ENCODE measurements at places on chromosomes 3 and 15.
A peak's percentile ranks its signal among the peaks of the same experiment; 100 is the strongest.

DNA sequence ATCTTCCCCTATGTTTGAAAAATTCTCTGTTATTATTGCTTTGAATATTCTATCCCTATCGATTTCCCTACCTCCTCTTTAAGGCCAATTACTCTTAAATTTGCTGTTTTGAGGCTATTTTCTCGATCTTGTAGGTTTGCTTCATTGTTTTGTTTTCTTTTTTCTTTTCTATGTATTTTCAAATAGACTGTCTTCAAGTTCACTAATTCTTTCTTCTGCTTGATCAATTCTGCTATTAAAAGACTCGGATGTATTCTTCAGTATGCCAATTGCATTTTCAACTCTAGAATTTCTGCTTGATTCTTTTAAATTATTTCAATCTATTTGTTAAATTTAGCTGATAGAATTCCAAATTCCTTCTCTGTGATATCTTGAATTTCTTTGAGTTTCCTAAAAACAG is 144.0 kb upstream of the NANOGP8 start:
- no peak for DNase-seq

- no peak for DNase-seq
Measured at GRCh38 chr15:81516461-81516860, 142.4 kb upstream of the TMC3 start.

DNA sequence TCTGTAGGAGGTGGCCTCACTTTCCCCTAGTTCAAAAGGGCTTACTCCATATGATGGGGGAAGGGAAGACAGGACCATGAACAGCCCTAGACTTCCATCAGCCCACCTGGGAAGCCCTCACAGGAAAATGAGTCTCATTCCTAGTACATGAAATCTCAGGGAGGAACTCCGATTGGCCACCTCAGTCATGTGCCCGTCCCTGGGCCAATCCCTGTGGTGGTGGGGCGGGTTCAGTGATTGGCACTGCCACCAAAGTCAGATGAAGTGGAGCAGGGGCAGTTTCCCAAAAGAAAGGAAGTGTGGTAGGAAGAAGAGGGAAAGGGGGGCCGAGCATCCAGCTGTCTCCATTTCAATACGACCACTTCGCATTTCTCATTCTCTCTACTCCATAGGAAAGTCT is 25.9 kb upstream of the GP9 start:
- DNase-seq: no peak

DNA sequence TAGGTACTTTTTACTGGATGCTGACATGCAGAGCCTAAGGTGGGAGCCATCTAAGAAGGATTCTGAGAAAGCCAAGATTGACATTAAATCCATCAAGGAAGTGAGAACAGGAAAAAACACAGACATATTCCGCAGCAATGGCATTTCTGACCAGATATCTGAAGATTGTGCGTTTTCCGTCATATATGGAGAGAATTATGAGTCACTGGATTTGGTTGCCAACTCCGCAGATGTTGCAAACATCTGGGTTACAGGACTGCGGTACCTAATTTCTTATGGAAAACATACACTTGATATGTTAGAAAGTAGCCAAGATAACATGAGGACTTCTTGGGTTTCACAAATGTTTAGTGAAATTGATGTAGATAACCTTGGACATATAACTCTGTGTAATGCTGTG is 125.1 kb downstream of the PLCL2 start:
- no peak for DNase-seq

- DNase-seq: no peak
Measured at GRCh38 chr15:72141171-72142084, 23.2 kb downstream of the SENP8 start.

DNA sequence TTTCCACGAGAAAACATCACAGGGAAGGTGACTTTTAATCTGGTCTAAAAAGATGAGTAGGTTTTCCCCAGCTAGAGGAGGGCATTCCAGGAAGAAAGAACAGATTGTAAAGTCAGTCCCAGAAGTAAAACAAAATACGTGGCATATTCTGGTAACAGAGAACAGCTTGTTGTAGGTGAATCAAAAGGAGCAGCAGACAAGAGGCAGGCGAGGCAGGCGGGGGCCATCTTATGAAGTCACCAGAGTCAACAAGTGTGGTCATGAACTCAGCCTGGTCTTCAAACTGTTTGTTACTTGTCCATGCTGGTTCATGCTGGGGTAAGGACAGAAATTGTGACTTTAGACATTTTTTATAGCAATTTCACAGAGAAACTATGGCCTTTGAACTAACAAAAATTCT is 4.0 kb upstream of the POPDC2 start:
- DNase-seq: no peak

GRCh38 chr15:89098281-89098680 is 10.0 kb downstream of the ABHD2 start:
- no peak for DNase-seq

DNA sequence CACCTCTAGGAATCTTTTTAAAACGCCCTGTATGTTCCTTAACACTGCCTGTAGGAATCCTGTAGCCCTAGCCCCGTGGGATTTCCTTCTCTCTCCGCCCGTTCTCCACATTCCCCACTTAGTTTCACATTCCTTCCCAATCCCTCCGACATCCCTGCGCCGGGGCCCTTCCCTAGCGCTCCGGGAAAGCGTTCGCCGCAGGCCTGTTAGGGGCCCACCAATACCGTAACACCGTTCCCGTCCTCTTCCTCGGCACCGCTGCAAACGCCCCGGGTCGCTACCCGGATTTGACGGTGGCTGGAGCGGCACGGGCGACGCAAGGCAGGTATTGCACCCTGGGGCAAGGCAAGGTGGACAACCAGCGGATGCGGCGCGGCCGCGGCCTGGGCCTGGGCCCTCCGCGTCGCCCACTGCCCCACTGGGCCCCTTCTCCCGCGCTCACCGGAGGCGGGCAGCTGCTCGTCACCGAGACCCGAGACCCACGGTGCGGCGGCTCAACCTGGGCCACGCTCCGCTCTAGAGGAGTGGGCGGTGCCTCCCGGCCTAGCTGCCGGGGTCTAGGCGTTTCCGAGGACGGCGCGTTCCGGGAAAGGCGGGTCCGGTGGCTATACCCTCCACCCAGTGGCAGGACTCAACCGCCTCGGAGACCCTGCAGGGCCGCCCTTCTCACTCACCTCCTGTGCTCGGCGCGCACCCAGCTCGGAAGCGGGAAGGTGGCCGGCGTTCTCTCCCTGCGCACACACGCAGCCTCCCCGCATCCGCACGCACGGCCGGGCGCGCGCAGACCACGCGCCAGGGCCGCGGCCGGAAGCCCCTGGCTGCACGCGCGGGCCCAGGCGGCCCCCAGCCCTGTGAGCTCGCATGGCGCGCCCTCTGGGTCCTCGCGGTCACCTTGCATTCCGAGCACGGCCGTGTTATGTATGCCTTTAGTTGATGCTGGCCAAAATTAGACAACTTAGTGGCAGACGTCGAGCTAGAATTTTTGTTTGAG is at the start of gene B3GALNT1:
B3GALNT1 (minus strand) TSS at position 789 of the 991 bp plus-strand sequence. CDS start 18,595 bp downstream, outside the sequence.
- DNase-seq: peak; percentile 66

DNA sequence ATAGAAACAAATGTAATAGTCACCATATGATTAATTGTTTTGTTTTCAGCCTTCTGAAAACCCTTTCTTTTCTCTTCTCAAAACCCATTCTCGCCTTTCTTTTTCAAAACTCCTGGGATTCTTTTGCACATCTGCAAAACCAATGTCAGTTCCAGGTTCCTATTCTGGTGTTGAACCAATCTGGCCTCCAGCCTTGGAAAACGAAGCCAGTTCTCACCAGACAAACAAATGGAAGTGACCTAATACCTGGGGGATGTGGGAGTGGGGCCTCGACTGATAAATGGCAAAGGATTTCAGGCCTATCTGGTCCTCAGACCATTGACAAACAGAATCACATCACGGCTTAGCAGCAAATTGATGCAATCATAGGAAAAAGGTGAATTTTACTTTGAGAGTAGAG is 73.0 kb downstream of the COL8A1 start:
- no peak for DNase-seq

GRCh38 chr3:182702216-182702615 is 91.1 kb upstream of the ATP11B start:
- no peak for DNase-seq

- no peak for DNase-seq
Measured at GRCh38 chr3:116240261-116240660, 205.0 kb downstream of the LSAMP start.

DNA sequence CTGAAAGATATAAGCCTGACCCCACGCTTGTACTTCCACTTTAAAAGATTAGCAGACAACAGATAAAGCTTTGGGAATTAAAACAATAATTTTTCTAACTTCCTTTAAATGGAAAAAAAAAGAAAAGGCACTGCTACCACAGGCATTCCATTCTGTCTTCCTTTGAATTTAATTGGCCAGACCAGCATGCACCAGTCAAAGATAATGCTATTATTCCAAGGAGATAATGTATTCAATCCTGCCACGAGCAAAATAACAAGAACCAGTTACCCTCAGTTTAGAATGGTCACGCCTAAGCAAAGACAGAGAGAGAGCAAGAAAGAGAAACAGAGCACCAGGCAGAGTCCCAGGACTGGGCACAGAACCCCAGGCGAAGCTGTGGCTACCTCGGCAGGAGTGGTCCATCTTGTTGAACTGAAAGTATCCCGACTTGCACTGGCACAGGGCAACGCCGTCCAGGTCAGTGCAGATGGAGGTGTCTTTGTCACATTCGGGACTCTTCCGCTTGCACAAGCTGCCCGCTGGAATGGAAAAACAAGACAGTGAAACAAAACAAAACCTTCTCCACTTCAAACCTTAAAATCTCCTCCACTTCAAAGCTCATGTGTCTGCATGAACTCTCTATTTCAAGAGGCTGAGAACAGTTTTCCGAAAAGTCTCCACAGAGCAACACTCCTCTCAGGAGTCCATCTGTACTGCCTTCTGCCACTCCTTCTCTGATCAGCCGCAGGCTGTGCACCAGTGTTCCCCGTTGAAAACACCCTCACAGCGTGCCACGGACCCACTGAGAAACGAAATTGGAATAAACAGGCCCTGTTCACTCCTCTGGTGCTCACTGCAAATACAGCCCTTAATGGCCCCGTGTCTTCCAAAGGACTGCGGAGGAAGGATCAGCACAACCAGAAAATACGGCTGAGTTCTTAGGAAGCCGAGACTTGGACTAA is 58.2 kb downstream of the HEG1 start:
- no peak for DNase-seq

GRCh38 chr3:13119471-13120220 is 46.4 kb upstream of the IQSEC1 start:
- DNase-seq: no peak

DNA sequence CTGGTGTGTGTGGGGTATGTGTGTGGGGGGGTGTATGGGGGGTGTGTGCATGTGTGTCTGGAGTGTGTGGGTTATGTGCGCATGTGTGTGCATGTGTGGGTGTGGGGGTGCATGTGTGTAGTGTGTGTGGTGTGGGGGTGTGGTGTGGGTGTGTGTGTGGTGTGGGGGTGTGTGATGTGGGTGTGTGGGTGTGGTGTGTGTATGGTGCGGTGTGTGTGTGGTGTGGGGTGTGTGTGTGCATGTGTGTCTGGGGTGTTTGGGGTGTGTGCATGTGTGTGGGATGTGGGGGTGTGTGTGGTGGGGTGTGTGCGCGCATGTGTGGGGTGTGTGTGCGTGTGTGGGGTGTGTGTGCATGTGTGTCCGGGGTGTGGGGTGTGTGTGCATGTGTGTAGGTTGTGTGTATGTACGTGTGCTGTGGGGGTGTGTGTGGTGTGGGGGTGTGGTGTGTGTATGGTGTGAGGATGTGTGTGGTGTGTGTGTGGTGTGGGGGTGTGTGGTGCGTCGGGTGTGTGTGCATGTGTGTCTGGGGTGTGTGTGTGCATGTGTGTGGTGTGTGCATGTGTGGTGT is 6.2 kb upstream of the OCA2 start:
- DNase-seq: no peak
